Naive B cell (primary cell): ENCODE measurements at places on chromosomes 5 and 9.
A peak's percentile ranks its signal among the peaks of the same experiment; 100 is the strongest.

DNA sequence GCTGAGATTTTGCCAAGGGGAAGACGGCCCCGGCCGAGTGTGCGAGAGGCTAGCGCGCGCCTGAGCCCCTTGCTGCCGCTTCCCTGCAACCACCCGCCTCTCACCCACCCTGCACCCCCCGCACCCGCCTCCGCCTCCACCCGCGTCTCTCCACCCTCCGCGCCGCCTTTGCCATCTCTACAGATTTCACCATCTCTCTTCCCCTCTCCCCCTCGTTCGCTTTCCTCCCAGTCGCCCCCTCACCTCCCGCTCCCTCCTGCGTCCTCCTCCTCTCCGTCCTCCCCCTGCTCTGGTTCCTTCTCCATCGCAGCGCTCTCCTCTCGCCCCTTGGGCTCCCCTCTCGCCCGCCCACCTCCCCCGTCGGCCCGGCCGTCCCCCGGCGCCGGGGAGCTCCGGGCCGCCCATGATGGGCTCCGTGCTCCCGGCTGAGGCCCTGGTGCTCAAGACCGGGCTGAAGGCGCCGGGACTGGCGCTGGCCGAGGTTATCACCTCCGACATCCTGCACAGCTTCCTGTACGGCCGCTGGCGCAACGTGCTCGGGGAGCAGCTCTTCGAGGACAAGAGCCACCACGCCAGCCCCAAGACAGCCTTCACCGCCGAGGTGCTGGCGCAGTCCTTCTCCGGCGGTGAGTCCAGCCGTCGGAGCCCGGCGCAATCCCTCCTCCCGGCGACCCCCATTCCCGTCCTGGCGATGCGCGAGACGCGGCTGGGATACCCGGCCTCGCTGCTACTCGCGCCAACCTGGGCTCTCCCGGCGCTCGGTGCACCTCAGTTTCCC lies at the start of gene PRDM12:
PRDM12 (plus strand) TSS at position 344 of the 778 bp plus-strand sequence; CDS start at position 404, 60 bp downstream.
- no peak for DNase-seq
- peak within 1 kb of the TSS; percentile 77 for H3K4me3 ChIP-seq
- H3K27me3 ChIP-seq = peaks cover 67% of the 10 kb centered on the region
- H3K4me1 ChIP-seq = peaks cover 25% of the 10 kb centered on the region
- H3K36me3 ChIP-seq = no peaks in the 10 kb centered on the region
- H3K27ac ChIP-seq = no peak within 1 kb of the TSS

- no peaks in the 10 kb centered on the region for H3K27me3 ChIP-seq
- no peak overlapping the region for H3K4me3 ChIP-seq
- H3K4me1 ChIP-seq = no peaks in the 10 kb centered on the region
- no peak overlapping the region for H3K27ac ChIP-seq
Measured at GRCh38 chr9:10104774-10105173, 508.0 kb downstream of the PTPRD start.

DNA sequence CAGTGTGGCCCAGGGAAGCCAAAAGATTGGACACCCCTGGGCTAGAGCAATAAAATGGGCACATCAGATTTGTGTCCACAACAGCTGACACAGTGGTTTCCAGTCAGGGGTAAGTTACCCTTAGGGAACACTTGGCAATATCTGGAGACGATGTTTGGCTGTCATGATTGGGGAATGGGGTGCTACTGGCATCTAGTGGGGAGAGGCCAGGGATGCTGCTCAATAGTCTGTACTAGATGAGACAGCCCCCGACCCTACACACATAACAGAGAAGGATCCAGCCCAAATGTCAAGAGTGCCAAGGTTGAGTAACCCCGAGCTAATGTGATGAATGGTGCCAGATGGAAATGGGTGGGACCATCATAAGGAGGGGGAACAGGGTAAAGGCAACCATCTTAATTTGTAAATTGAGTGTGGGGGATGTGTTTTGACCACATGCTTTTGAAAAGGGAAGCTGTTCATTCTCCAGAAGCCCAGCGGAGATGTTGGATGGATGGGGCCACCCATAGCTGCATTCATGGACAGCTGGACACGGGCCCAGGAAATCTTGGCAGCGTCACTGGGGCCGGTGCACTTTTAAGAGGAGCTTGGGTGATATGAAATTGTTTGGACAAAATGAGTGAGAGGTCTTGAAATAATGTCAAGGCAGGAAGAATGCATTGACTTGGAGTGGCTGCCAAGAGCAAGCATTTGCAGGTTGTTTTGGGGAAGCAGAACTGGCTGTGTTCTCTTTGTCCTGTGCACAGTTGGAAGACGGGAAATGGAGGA lies 33.4 kb downstream of the SYK start:
- no peak for DNase-seq
- H3K4me1 ChIP-seq = peaks cover 77% of the 10 kb centered on the region
- peak overlapping the region; percentile 59 for H3K27ac ChIP-seq
- H3K4me3 ChIP-seq = no peak overlapping the region

DNA sequence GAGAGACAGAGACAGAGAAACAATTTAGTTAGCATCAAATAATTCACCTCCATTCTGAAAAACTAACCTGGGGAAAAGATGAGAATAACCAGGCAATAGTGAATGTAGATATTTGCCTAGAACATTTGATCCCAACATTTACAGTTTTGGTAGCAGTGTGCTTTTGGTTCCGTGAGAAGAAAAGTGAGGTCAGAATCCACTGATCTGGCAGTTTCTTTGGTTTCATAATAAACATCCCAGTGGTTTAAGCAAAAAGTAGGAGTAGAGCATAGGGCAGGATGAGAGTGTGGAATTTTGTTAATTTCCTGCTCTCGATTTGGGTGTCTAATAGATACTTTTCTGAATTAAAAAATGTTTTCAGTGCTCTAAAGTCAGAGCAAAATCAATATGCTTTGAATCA lies 887.0 kb downstream of the NR2F1-AS1 start:
- no peak overlapping the region for H3K4me3 ChIP-seq
- DNase-seq = no peak
- no peaks in the 10 kb centered on the region for H3K27me3 ChIP-seq
- no peak overlapping the region for H3K27ac ChIP-seq
- H3K4me1 ChIP-seq = no peaks in the 10 kb centered on the region

- H3K27me3 ChIP-seq = no peaks in the 10 kb centered on the region
- peaks cover 7% of the 10 kb centered on the region for H3K36me3 ChIP-seq
- no peak overlapping the region for H3K27ac ChIP-seq
- peaks cover 19% of the 10 kb centered on the region for H3K4me1 ChIP-seq
- no peak for DNase-seq
Measured at GRCh38 chr5:34009610-34010009, 1.8 kb upstream of the AMACR start.

DNA sequence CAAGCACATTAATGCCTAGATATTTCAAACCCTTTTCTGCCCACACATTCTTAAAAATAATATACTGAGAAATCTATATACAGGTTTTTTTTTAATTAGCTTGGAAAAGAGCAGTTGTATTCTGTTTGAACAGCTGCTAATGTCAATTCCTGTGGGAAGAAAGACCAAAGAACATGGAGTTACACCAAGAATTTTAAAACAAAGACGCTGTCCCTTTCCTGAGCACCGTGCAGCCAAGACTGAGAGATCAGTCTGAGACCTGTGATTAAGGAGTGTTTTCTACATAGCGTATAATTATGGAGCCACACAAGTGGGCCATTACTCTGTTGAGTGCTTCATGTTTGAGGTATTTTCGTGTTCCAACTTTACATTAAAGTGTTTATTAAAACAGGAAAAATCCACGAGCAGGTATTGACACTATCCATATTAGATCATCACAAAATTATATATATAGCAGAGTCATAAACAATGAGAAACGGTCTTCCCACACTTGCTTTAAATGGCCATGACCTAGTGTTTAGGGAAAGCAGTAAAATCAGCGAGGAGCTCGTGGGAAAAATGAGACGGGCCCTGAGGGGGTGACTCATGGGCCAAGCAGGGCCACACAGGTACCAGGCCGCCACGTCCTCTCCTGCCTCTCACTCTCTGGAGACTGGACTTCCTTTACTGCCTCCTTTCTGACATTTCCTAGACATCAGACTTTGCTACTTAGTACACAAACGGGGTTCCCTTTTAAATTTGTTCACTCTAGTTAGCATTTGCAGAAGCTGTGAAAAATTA lies 153.1 kb upstream of the OTULINL start:
- H3K36me3 ChIP-seq = peaks cover 30% of the 10 kb centered on the region
- DNase-seq = no peak
- H3K27me3 ChIP-seq = no peaks in the 10 kb centered on the region
- H3K4me1 ChIP-seq = peaks cover 11% of the 10 kb centered on the region
- H3K4me3 ChIP-seq = no peak overlapping the region
- no peak overlapping the region for H3K27ac ChIP-seq

GRCh38 chr5:141186897-141187512 lies at the start of gene PCDHB9:
Gene PCDHB9 (plus strand): TSS chr5:141187161. CDS start chr5:141187319, 158 bp downstream.
- H3K27ac ChIP-seq = peak within 1 kb of the TSS; percentile 2
- peak within 1 kb of the TSS; percentile 10 for H3K4me3 ChIP-seq
- DNase-seq = peak; percentile 6
- peaks cover 43% of the 10 kb centered on the region for H3K36me3 ChIP-seq
- H3K4me1 ChIP-seq = peaks cover 5% of the 10 kb centered on the region

DNA sequence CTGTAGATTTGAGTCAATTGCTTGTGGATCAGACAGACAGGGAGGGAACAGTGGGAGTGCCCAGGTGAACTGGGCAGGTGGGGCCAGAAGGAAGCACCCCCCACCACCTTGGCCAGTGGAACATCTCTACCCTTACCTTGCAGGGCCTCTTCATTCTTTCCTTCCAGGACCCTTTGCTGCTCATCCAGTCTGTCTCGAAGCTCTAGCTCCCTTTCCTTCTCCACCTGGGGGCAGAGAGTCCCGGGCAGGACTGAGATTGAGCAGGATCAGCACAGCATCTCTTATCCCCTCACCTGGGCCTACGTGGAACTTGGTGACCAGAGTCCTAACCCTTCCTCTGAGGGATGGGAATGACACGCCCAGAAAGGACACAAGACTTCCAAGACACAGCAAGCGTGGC lies 25.0 kb downstream of the CCDC69 start:
- H3K27me3 ChIP-seq = no peaks in the 10 kb centered on the region
- no peak for DNase-seq
- no peak overlapping the region for H3K27ac ChIP-seq
- peaks cover 65% of the 10 kb centered on the region for H3K4me1 ChIP-seq

DNA sequence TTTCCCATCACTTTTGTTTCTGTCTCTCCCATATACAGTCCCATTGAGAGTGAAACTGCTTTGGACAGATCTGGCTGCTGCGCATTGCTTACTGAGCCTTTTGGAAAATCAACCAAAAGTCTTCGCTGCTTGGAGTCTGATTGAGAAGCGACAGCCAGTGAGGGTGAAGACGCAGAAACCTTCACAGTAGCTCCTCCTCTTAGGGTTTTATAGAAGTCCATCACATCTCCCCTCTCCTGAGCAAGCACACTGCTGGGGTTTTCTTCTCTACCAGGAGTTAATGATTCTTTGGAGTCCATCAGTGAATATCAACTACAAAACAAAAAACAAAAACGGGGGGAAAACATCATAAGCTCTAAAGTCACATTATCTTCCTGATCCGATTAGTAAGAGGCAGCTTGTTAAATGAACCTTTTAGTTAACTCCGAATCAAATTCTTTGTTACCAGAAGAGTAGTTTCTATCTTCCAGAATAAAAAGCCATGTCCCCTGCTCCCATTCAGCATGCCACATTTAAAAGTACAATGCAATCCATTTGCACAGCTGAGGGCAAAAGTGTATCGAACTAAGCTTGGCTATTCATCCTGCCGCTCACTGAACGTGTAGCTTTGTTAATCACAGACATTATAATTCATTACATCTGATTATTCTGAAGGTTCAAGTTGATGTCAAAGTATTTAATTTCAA lies 2.8 kb downstream of the NR3C1 start:
- peaks cover 8% of the 10 kb centered on the region for H3K36me3 ChIP-seq
- H3K27ac ChIP-seq = no peak overlapping the region
- DNase-seq = no peak
- H3K4me1 ChIP-seq = peaks cover 71% of the 10 kb centered on the region
- no peaks in the 10 kb centered on the region for H3K27me3 ChIP-seq
- H3K4me3 ChIP-seq = peak overlapping the region; percentile 85

- no peaks in the 10 kb centered on the region for H3K36me3 ChIP-seq
- H3K27ac ChIP-seq = no peak overlapping the region
- no peak overlapping the region for H3K4me3 ChIP-seq
- peaks cover 4% of the 10 kb centered on the region for H3K27me3 ChIP-seq
- H3K4me1 ChIP-seq = peaks cover 9% of the 10 kb centered on the region
Measured at GRCh38 chr5:109479260-109479860, 69.6 kb upstream of the PJA2 start.

GRCh38 chr9:76289042-76289441 lies 105.2 kb downstream of the RFK start:
- H3K36me3 ChIP-seq = no peaks in the 10 kb centered on the region
- H3K27me3 ChIP-seq = peaks cover 5% of the 10 kb centered on the region
- no peak overlapping the region for H3K27ac ChIP-seq
- peak overlapping the region; percentile 35 for H3K4me3 ChIP-seq
- DNase-seq = no peak

DNA sequence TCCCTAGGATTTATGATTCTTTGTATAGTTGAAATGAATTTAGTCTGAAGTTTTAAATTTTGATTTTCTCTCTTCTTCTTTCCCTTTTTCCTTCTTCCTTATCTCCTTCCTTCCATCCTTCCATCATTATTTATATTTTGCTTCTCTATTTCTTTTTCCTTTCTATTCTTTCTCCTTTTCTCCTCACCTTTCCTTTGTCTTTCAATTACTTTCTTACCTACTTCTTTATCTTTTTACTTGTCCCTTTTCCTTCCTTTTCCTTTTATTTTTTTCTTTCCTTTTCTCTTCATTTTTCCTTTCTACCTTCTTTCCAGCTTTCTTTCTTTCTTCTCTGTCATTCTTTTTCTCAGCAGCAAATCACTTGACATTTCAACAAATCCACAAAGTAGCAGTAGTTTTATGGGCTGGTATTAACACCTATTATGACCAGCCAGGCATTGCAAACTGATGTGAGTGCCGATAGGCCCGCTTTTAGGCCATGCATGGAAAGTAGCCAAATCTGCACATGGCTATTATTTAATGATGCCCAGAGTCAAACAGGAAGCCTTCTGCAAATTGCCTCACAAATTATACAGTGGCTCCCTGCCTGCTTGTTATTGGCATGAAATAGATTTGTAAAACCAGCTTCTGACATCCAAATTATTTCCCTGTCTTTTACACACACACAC lies 37.1 kb upstream of the NR3C1 start:
- no peak overlapping the region for H3K27ac ChIP-seq
- H3K4me1 ChIP-seq = peaks cover 15% of the 10 kb centered on the region
- no peak for DNase-seq
- H3K36me3 ChIP-seq = no peaks in the 10 kb centered on the region
- no peak overlapping the region for H3K4me3 ChIP-seq
- H3K27me3 ChIP-seq = no peaks in the 10 kb centered on the region

DNA sequence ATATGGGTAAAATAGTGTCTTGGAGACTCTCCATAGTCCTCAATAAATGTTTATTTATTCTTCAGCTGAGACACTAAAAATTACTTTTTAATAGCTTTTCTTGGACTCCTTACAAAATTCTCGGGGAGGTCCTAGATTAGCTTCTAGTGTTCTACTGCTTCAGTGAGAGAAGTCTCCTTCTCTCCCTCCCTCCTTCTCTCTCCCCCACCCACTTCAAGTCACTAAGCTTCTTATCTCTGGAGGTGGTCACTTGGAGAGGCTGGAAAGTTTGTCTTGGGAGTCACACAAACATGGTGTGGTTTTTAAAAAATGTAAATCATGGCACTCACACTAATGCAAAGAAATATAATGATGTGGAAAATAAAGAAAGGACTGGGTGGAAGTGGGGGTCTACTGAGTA lies 64.1 kb downstream of the SEMA6A start:
- H3K4me3 ChIP-seq = no peak overlapping the region
- H3K36me3 ChIP-seq = peaks cover 9% of the 10 kb centered on the region
- no peaks in the 10 kb centered on the region for H3K27me3 ChIP-seq
- H3K4me1 ChIP-seq = no peaks in the 10 kb centered on the region
- DNase-seq = no peak
